ENCODE measurements at places on chromosomes 16 and 17. TPM values are rescaled to one million over a fixed set of nuclear protein-coding genes. Genes with fewer than 3 reads are reported as not detected.

The CEP112 gene
- 4.9 TPM for total RNA-seq

The CHD9 gene
- 25.1 TPM for total RNA-seq

The SLC13A5 gene
- not detected for total RNA-seq

The RNF157 gene
- 0.16 TPM for total RNA-seq

The CIBAR2 gene
- not detected for total RNA-seq

The UNKL gene
- total RNA-seq = 23.3 TPM

The TMIGD1 gene
- not detected for total RNA-seq

The IL21R gene
- total RNA-seq = 2.9 TPM

The ACE gene
- total RNA-seq = 16.0 TPM

The MIEF2 gene
- 8.1 TPM for total RNA-seq

The BEAN1 gene
- total RNA-seq = 5.6 TPM

The RAC3 gene
- 32.6 TPM for total RNA-seq

The WSCD1 gene
- 0.72 TPM for total RNA-seq

The ABCC6 gene
- not detected for total RNA-seq

The SLC5A11 gene
- not detected for total RNA-seq

The LPO gene
- total RNA-seq = not detected

The AOC3 gene
- total RNA-seq = not detected

The TLCD3A gene
- total RNA-seq = 31.6 TPM

The MYH1 gene
- total RNA-seq = not detected

The UBE2Z gene
- 72.6 TPM for total RNA-seq

The KRT36 gene
- not detected for total RNA-seq

The KRT24 gene
- not detected for total RNA-seq

The CCL14 gene
- 0.90 TPM for total RNA-seq

The CDH11 gene
- total RNA-seq = 258 TPM

The CRHR1 gene
- total RNA-seq = not detected

The SOCS3 gene
- total RNA-seq = 94.0 TPM

The ADAM11 gene
- total RNA-seq = 2.2 TPM

The FGF11 gene
- 1.8 TPM for total RNA-seq

The KRT39 gene
- not detected for total RNA-seq

The FLYWCH2 gene
- total RNA-seq = 75.6 TPM

The APOH gene
- total RNA-seq = not detected

The CHTF18 gene
- 22.0 TPM for total RNA-seq

The EPOP gene
- total RNA-seq = 8.1 TPM

The SRCIN1 gene
- total RNA-seq = not detected
